ENCODE measurements at places on chromosomes 3 and 15. TPM values are rescaled to one million over a fixed set of nuclear protein-coding genes. Genes with fewer than 3 reads are reported as not detected.

The USP13 gene
- total RNA-seq, result 7.8 TPM

The CASR gene
- total RNA-seq, result not detected

The MRPL46 gene
- total RNA-seq, result 18.6 TPM

The NISCH gene
- 82.5 TPM for total RNA-seq

The ZKSCAN7 gene
- 5.8 TPM for total RNA-seq

The SNTN gene
- total RNA-seq, result not detected

The INKA1 gene
- total RNA-seq, result 11.0 TPM

The ADAMTS17 gene
- under 0.01 TPM for total RNA-seq

The PCLAF gene
- total RNA-seq, result 30.7 TPM

The TERC gene
- 175 TPM for total RNA-seq

The PRSS50 gene
- not detected for total RNA-seq

The EPHA3 gene
- total RNA-seq, result under 0.01 TPM

The HGD gene
- total RNA-seq, result 0.43 TPM

The PEX5L gene
- total RNA-seq, result under 0.01 TPM

All from fibroblast of villous mesenchyme (primary cell).